ENCODE measurements at places on chromosomes 5 and 9. TPM values are rescaled to one million over a fixed set of nuclear protein-coding genes. Genes with fewer than 3 reads are reported as not detected.

The FAM163B gene
- 0.28 TPM for total RNA-seq

The CTSL gene
- total RNA-seq = 635 TPM

The PRR16 gene
- total RNA-seq = 4.0 TPM

The TXNDC8 gene
- total RNA-seq = not detected
